ENCODE measurements at places on chromosomes 2 and 18.
A peak's percentile ranks its signal among the peaks of the same experiment; 100 is the strongest.

GRCh38 chr2:236363711-236364277 is 99.6 kb upstream of the ASB18 start:
- no peak for DNase-seq

DNA sequence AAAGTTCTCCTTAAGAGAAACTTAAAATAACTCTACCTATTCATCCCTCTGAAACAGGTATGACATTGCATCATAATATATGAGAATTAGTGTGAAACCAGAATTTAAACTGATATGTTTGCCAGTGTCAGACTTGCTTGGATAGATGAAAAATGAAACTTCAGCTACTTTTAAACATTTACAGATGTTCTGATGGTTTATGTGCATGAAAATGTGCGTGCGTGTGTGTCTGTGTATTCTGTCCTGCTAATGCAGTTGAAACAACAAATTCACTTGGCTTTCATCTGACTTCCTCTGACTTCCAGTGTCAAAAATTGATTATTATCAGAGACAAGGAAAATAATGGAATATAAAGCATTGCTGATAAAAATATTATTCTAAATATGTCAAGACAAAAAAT is 719.4 kb downstream of the LRP1B start:
- no peak for DNase-seq

DNA sequence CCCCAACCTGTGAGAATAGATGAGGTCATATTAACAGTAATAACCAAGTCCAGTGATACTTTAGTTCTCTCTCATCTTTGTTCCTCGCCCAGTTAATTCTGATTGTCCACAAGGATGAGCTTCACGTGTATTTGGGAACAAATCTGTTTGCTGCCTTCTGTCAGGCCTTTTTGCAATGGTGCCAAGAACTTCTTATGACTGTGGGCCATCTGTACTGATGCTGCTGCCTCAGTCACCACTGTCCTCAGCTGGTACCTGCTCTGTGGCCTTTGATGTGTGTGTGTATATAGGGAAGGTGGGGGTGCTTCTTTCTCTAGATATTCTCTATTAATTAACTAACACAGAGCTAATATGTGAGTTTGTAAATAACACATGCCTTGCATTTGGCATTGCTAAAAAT is 392.9 kb downstream of the TGIF1 start:
- DNase-seq, result no peak

- no peak for DNase-seq
These were observed 286.8 kb upstream of the EPAS1 start for GRCh38 chr2:46010223-46010924.

DNA sequence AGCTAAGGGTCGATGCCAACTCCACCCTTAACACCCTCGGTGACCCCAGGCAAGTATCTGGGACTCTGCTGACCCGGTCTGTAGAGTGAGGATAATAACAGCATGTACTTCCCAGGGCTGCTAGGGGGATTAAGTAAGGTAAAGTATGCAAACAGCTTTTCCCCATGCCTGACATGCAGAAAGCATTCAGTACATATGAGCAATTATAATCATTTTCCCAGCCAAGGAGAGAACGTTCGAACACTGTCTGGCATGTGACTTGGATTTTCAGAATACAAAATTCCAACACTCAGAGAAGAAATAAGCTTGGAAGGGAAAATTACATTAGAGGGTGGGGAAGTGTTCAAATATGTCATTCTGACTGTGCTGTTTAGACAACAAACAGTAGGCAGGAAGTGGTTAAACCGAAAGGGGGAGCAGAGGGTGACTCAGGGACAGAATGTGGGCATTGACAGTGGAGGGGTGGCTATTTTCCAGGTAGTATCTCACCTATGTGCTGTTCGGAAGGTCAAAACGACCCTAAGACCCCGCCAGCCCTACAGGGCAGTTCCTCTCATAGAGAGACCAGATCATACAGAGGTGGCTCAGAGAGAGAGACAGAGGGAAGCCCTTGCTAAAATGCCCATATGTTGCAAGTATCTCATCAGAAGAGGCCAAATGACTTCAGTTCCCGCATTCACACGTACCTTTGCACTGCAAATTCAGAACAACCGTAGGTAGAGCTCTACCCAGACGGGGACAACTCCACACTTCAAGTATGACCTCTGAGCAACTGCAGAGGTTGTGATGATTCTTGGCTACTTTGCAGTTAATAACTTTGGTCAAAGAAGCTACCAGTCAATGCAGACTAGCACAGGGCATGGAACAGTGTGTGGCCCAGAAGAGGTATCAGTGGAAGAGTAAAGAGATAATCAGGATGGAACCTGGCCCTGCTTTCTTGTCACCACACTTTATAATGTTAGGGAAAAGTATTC is 14.8 kb downstream of the ASPRV1 start:
- DNase-seq, result peak; percentile 27

GRCh38 chr2:109254174-109254904 is 125.3 kb downstream of the SH3RF3 start:
- no peak for DNase-seq

DNA sequence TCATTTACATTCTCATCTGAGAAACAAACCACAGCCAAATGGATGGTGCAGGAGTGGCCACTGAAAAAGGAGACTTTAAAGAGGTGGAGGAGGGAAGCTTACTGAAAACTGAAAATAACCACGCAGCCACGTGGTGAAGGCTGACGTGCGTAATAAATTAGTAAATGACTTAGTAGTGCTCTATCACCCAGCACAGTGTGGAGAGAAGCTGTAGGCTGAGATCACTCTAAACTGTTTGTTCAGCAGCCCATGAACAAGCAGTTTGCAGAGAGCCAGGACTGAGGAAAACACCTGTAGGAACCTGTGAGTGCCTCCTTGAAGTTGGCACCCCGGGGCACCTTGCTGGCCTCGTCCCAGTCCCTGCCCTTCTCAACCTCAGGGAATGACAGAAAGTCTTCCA is 193.0 kb downstream of the TXNL1 start:
- DNase-seq, result no peak

DNA sequence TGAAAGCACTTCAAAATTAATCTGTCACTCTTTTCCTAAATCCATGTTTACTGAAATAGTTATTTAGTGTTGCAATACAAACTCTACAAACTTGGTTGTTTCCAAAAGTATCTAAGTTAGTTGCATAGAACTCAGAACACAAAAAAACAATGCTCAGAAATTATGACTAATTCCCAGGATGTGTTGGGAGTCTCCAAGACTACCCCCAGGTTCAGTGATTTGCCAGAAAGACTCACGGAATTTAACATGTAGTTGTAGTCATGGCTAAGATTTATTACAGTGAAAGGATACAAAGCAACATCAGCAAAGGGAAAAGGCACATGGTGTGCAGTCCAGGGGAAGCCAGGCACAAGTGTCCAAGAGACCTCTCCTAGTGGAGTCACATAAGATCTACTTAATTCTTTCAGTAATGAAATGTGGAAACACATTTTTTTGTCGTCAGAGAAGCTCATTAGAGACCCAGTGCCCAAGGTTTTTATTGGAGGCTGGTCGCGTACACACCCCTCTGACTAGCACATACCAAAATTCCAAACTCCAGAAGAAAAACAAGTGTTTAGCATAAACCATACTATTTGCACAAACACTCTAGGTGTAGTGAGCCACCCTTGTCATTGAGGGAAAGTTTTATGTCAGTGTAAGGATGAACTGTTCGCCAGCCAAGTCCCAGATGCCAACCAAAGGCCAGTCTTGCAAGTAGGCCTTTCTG is 43.3 kb upstream of the CYP20A1 start:
- no peak for DNase-seq

DNA sequence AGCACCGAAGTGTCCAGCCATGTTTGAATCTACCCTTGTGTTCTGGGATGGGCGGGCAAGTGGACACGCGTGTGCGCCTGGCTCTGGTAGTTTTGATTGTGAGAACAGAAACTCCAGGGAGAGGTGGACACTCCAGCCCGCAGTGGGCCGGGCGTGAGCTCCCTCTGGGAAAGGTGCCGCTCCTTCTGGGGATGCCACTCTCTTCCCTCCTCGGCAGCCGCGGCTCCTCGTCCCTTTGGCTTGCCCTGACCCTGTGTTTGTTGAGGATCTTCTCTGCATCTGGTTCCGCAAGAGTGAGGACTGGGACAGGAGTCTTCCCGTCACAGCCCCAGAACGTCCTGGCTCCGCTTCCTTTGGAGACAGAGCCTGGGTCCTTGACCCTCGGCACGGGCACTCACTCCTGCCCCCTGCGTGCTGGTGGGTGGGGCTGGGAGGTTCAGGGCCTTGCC is 1.3 kb downstream of the CTDP1 start:
- no peak for DNase-seq
